ENCODE measurements at places on chromosomes 3 and 15.
A peak's percentile ranks its signal among the peaks of the same experiment; 100 is the strongest.

- no peak for DNase-seq
Measured at GRCh38 chr3:113270068-113270467, 58.7 kb downstream of the BOC start.

GRCh38 chr3:43729707-43730414 is 39.1 kb downstream of the ABHD5 start:
- DNase-seq, result no peak

DNA sequence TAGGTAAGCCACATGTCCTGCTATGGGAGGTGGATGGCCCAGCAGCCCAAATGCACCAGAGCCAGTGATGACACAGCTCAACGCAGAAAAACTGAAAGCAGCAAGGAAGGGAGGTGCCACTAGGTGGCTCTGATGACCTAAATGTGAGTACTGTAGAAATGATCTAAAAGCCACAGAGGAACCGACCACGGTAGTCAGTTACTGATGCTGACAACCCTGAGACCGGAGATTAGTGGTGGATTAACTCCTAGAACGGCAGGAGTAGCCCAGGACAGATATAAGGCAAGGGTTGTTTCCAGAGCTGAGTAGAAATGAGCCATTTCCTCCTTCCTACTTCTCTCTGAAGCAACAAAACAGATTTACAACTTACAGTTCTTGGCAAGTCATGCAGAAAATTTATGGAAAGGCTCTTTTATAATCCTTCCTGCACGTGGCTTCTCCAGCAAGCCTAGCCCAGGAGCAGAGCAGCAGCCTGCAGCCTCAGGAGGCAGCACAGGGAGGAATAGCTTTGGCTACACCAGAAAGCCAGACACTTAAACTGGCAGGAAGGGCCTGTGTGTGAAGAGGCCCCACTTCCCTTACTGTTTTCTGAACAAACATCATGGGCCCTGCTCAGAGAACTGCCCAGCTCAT is 13.1 kb downstream of the FBXL22 start:
- peak; percentile 59 for DNase-seq

DNA sequence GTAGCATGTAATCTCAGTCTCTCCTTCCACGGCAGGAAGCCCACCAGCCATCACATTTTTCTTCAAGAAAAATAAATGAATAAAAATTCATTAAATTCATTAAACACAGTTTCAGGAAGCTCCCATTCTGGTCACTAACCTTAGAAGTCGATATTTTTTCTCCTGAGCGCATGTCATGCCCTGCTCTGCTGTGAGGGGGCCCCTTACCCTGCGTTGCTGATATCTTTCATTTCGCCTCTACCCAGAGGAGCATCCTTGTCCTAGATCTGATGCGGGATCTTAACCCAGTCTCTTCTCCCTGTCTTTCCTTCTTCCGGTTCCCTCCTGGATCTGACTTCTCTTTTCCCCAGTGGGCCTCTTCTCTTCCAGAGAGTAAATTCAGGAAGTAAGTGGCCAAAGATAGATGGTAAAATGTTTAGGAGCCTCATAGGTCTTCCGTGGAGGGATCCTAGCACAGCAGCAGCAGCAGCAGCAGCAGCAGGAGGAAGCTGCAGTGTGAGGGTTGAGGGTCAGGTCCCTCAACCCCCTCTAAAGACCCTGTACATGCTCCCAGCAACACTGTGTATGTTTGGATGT is 1.4 kb upstream of the ILDR1 start:
- no peak for DNase-seq

DNA sequence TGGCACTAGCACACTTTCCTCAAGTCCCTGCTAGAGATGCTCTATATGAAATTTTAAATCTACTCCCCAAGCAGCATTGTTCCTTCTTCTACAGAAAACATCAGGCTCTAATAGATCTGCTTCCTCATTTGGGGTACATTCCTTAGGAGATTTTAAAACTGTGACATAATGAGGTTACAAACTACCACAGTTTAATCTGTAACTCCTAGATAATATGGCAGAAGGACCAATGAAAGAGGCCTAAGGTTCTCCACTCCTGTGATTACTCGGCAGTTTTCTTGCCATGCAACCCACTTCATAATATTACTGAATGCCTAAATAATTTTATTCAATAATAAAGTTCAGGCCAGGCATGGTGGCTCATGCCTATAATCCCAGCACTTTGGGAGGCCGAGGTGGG is 16.1 kb downstream of the ZNF106 start:
- DNase-seq, result no peak

- DNase-seq, result no peak
Measured at GRCh38 chr3:157226173-157226847, 66.4 kb upstream of the CCNL1 start.

- DNase-seq, result no peak
Measured at GRCh38 chr3:123297627-123297899, 95.8 kb downstream of the SEC22A start.

DNA sequence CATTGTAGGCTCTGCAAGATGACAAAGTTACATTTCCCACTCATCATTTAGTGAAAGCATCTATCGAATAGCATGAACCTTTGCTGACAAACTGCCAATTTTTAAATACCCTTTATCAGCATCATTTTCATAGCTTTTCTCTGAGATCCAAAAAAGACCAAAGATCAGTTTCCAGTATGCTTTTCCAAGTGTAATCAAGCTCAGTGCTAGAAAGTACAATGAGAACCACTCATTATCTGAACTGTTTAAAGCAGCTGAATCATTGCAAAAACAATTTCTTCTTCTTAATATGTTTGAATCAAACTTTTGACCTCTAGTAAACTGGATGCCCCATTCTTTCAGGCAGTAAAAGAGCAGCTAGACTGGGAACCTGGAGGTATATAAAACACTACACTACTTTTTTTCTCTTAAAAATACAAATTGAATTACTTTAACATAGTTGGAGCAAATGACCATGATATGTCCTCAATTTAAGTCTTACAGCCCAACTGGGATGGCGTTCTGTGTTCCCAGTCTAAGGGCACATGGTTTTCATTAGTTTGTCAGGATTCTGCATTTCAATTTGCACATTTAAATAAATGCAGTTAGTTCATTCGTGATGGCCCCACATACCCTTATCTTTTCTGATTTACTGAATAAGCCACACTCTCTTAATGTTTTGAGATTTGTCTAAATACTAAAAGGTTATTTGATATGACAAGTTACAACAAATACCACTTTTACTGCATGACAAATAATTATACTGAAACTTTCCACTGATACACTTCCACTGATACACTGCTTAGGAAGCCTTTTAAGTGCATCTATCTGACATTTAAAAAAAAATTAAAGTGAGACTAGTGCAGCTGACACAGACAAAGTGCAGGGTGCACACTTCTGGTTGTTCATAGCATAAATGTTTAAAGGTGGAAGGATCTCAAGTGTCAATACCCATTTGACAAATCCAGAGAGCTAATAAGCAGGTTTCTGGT is 146.0 kb upstream of the FRMD4B start:
- no peak for DNase-seq

DNA sequence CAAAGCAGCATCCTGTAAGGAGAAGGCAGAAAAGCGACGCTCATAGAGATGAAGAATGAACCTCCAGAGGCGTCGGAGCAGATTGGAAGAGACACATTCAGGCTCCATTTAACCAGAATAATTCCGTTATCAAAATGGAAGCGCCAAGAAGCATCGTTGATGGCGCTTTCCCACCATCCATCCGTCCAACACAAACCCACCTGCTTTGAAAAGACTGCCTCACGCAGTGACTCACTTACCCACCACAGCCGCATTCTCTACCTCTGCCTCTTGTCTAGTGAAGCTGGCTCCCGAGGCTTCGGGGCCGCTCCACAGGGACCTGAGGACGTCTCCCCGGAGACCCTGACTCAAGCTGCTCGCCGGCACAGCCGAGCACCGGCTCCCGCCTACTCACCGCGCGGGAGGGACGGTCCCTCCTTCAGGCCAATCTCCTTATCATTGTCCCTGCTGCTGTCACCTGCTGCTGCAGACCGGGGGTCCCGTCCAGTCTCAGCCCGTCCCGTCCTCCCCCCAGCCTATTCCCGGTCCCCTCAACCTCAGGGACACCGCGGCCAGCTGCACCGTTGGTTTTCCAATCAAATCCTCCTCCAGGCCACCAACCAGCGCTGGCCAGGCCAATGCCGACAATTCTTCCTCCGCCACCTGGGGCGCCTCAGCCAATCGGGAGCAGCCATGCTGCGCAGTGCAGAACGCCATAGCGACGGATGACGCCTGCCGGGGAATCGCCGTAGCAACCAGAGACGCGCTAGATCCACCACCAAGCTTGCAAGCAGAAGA is at the start of gene NEK10:
Gene NEK10 (minus strand): TSS at position 553 of the 777 bp plus-strand sequence. CDS start 16,501 bp downstream, outside the sequence.
- DNase-seq, result peak; percentile 89

DNA sequence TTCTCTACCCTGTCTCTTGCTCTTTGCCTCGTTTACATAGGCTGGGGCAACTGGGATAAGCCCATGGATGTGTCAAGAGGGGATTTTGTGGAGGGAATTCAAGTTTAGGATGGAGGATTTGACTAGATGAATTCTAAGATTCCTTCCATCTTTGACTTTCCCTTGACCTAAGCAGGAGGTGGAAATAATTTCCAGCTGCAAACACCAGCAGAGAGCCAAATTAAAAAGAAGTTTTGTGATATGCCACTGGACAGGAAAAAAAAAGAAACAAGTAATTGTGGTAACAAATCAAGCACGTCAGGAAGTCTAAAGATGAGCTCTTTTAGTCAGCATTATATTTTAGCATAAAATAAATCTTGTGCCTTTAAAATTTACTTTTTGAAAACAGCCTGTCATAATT is 49.8 kb downstream of the KCNMB2 start:
- no peak for DNase-seq

DNA sequence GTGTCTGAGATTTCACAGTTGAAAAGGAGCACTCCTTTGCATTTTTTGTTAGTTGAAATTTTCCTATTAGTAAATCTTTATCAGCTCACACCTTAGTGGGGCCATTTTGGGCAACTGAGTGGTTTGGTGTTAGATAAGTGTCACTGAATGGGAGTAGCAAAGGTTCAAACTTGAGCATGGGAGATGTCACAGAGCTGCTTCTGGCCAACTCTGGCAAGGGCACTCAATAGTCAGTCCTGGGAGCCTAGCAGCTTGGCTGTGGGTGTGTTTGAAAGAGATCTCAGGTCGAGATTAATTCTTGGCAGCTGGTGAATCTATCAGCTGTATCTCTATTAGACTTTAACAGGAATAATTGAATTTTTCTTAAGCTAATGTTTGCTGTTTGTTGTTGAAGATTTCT is 579.3 kb downstream of the EDEM1 start:
- no peak for DNase-seq

DNA sequence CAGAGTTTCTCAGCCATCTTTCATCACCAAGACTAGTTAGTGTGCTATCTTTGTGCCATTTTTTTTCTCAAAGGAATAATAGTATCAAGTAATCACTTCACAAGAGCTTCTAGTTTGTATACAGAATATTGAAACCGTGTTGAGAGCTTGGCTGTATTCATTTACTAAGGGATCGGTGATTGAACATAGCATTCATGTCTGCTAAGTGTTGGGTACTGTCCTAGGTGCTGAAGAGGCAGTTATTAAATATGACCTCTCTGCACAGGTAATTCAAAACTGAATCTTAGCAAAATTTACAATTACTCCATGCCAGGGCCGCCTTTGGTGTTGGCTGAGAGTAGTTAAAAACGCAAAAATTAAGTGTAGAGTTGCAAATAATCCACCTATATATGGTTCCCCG is 355.3 kb upstream of the RORA start:
- no peak for DNase-seq

DNA sequence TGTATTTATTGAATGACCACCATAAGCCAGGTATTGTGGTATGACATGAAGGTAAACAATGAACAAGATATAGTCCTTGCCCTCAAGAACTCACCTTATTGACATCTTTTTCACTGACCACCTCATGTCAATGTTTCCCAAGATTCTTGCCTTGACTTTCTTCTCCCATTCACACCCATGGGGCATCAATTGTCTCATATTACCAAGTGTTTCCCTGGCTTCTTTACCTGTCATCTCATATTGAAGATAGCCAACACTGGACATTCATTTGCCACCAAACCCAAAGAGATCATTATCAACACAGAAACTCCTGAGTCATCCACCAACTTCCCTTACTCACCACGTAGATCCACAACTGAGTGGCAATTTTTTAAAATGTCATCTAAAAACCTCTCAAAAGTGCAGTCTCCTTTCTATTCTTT is 2.2 kb downstream of the EFHB start:
- DNase-seq, result no peak

DNA sequence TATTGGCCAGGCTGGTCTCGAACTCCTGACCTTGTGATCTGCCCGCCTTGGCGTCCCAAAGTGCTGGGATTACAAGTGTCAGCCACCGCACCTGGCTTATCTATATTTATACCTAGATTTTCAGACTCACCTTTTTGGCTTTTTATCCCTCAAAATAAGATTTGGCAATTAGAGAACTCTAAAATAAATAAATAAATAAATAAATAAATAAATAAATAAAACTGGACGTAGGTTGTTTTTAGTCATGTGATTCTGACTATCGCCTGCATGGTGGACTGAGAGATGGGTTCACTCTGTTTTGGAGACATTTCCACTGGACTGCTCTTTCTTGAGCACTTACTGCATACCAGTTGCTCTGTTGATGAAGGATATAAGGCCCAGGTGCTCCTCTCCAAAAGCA is 46.2 kb upstream of the AKAP13 start:
- DNase-seq, result no peak

- DNase-seq, result no peak
Measured at GRCh38 chr3:145807990-145808389, 353.0 kb downstream of the PLOD2 start.

DNA sequence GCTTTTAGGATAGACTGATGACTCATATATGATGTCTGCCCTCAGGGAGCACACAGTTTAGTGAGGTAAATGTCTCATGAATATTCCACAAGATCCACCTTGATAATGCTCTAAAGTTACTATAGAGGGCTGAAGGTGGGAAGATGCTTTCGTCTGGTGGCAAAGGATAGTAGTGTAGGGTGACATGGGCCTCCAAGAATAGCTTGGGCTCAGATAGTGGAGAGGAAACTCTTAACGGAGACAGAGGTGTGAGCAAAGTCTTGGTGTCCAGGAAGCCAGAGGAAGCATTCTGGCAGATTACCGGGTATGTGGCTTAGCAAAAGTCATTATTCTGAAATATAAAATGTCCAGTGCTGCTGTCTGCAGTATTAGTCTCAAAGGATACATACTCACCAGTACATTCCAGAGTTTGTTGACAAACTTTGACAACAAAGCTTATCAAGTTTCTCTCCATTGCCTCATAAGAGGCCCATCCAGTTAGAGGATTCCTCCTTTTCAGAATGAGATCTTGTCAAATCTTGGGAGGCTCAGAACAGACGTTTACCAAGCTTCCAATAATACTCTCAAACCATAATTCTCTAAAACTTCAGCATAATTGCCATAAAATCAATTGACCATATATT is 316.7 kb downstream of the LPP start:
- DNase-seq, result no peak

- DNase-seq, result no peak
Measured at GRCh38 chr3:175865724-175866123, 1006.6 kb downstream of the NAALADL2 start.
